ENCODE measurements at places on chromosomes 13 and 19.

- no peak for DNase-seq
Measured at GRCh38 chr13:27593267-27593666, 27.1 kb downstream of the LNX2 start.

DNA sequence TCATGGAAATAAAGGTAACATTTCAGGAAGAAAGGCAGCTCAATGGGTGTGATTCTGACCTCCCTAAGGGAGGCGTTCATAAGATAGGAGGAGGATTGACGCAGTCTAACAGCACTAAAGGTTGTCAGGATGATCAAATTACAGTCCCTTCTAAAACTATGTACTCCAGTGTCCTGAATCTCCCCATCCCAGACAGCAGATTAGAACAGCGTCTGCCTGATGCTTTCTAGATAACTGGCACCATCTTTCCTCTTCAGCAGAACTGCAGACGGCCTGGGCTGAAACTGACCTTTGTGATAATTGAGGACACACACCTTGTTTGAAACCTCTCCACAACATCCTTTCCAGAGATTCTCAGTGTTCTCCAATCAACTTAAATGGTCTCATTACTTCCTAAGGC, 25.5 kb upstream of the SACS start:
- DNase-seq, result no peak

DNA sequence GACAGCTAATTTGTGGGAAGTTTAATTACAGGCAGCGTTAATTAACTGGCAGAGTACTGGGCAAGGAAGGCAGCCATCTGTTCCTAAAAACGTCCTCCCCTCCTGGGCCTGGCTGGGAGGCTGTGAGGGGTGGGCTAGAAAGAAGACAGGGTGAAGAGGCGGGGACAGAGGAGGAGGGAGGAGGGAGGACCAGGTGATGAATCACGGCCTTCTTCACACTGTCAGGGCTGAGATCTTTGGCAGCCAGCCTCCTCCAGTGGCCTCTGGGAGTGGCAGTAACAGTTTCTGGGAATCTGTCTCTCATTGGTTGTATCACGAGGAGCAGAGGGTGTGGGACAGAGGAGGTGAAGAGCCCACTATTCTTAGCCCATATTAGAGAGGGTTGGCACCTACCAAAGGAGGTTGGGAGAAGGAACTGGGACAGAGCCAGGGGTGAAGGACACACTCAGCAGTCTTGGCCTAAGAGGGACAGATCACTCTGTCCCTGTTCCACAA, 9.6 kb upstream of the ZNRF4 start:
- no peak for DNase-seq

DNA sequence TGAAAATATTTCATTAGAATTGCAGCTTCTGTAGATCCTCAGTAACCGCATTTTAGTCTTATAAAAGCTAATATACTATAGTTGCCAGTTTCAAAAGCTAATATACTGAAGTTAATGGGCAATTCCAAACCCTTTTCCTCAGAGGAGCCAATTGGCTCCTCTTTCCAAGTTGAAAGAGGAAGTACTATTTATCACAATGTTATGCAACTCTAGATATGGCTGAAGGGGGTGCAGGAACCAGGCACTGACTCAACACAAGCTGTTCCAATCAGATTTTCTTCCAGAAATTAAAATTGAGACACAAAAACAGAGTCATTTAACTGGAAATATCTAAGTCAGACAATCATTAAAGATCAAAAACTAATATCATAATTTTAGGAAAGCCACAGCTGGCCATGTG, 258.9 kb downstream of the PCDH20 start:
- no peak for DNase-seq

- DNase-seq, result no peak
Measured at GRCh38 chr13:99908140-99908803, 63.3 kb downstream of the ZIC5 start.

DNA sequence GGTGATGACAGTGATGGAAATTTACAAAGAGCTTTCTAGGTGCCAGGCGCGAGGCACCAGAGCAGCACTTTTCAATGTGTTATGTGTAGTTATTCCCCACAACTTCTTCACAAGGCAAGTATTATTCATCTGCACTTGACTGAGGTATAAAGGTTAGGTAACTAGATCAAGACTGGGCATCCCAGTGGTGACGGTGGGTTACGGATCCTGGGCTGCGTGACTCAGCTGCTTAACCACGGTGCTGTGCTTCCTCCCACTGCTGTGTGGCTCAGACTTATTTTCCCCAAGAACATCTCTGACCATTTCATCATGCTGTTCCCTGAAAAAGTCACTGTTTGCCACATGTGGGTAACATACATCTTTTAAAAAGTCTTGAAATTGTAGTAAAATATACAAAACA, 19.3 kb downstream of the EDDM13 start:
- DNase-seq, result no peak

- no peak for DNase-seq
Measured at GRCh38 chr13:110259651-110260050, 47.3 kb downstream of the COL4A1 start.

DNA sequence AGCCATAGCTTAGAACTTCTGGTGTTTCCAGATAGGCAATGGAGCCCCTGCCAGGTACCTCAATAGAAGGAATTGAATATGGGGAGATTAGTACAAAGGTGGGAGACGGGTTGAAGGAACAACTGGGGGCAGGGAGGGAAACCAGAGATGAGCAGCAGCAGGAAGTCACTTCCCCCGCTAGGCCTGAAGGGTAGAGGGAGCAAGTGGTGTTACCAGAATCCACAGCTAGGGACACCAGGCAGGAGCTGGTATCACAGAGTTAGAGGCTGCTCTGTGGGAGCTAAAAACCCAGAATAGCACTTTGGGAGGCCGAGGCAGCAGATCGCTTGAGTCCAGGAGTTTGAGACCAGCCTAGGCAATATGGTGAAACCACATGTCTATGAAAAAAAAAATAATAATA, 15.3 kb upstream of the HNRNPUL1 start:
- DNase-seq, result no peak

DNA sequence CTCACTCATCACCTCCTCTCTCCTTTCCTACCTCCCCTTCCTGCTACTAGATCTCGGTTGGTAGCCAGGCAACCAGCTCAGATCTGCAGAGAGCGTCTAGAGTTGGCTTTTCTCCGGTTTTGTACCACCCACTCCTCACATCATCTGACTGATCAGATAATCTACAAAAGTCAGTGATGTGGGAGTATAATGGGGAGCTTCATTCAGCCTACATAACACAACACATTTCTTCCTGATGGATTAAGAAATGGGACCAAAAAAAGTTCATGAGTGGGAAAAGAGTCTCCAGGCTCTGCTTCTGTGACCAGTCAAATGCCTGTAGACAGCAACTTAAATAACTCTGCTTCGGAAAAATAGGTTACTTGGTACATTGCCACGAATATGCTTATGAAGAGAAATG, 279.8 kb downstream of the DCLK1 start:
- no peak for DNase-seq

DNA sequence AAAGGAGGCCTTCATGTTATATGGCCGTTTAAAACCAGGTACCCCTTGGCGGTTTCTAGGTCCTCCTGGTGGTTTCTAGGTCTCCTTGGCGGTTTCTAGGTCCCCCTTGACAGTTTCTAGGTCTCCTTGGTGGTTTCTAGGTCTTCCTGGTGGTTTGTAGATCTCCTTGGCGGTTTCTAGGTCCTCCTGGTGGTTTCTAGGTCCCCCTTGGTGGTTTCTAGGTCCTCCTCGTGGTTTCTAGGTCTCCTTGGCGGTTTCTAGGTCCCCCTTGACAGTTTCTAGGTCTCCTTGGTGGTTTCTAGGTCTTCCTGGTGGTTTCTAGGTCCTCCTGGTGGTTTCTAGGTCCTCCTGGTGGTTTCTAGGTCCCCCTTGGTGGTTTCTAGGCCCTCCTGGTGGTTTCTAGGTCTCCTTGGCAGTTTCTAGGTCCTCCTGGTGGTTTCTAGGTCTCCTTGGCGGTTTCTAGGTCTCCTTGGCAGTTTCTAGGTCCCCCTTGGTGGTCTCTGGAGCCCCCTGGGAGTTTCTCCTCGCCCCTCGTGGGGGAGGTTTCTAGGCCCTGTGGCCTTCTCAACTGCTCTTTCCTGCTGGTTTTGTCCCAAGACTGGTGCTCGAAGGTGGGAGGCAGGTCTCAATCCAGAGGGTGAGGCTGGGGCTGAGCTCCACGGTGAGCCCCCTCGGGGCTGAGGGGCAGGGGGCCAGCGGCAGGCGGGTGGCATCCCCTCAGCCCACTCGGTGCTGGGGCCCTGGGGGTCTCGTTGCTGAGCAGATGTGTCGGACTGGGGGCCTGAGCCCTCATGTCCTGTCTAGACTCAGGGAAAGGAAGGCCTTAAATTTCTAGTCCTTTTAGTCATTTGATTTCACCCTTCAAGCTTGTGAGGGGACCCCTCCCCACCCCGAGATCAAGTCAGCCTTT, 8.0 kb downstream of the HCN2 start:
- DNase-seq, result no peak

DNA sequence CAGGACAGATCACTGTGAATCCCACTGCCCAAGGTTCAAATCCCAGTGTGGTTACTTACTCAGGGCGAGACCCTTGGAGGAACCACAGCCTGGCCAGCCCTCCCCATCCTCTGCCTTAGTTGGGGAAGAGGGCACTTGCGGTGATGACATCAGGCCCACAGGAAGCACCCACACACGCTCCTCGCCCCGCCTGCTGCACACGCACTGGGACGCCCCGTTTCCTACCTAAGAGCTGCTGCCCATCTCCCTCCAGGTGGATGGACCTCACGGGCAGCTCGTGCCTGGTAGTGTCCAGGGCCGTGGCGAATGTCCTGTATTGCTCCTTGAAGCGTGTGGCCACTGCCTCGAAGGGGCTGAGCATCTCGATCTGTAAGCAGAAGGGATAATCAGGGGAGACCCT, 19.6 kb downstream of the HAUS8 start:
- DNase-seq, result no peak

GRCh38 chr19:47769534-47769933, 9.0 kb upstream of the SELENOW start:
- no peak for DNase-seq

DNA sequence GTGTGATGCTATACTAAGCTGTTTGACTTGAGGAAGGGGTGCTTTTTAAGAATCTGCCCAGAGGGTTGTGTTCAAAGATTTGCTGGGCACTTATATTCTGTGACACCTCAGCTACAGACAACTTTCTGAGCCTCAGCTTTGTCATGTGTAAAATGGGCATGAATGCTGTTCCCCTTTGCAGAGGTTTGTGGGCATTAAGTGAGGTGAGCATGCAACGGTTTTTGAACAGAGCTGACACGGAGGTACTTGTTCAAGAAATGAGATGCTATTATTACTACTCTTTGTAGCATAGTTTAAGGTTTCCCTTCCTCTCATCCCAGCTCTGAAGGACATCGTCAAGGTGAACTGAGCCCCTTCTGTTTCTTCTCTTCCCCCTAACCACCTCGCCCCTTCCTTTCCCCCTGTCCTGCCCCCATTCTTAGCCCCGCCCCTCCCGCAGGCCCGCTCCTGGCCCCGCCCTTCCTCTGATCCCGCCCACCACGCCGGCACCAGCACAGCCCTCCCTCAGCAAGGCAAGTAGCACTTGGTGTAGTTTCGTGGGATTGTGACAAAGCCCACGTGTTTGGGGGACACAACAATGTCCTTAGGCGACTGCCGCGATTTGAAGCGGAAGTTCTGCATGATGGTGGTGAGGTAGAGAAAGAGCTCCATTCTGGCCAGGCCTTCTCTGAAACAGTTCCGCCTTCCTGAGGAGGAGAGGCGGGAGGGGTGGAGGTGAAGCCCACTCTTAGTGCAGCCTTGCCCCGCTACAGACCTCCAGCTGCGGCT, 26.1 kb upstream of the CYP2A7 start:
- no peak for DNase-seq

DNA sequence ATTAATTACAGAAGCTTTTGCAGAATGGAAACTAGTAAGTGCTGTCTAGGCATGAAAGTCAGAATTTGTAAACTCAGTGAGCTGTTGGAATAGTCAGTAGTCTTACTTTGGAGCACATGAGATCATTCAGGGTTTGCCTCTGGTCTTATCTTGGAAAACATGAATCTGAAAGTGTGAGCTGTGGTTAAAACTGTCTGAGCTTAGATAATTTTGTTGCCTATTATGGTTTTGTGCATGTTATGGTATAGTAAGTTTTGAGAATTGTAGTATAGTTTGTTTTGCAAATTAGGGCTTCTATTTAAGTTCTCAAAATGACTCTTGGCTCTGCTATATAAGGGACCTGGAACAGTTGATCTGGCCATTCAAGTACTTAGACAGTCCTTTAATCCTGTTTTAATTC, 53.7 kb upstream of the TRPC4 start:
- DNase-seq, result no peak

DNA sequence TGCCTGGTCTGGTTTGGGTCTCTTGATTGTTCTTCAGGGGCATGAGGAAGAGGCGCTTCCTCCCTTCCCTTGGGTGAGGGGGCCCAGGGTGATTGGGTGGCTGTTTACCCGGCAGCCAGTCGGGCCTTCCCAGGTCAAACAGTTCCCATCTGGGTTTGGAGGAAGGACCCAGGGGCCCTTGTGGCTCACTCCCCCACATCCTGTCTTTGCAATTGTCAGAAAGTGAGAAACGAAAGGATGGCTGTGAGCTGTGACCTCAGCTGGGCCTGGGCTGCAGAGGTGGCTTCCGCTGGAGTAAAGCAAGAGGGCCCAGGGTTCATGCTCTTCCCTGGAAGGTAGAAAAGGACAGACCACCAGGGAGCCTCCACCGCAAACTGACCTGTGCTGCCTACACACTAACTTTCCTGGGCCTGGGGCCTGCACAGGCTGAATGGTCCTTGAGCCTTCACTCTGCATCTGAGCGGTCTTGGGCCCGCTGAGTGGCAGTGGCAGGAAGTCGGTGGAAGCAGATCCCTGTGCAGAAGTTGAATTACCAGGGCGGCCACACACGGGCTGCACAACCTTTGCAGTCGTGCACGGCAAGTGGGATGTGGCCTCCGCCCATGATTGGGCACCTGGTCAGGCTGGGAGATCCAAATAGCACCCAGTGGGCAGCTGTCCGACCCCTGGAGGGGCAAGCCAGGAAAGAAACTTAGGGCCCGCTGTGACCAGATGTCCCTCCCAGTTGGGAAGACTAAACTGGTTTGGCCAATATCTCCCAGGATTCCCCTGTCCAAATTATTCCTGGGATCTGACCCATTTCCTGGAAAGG, 5.3 kb upstream of the CD79A start:
- no peak for DNase-seq
